CD4-positive, alpha-beta T cell treated with Interleukin-1 beta for 1 hour (primary cell): ENCODE measurements at places on chromosomes 3 and 15.

GRCh38 chr3:157175691-157176507 is 16.0 kb upstream of the CCNL1 start:
- no peak for DNase-seq

DNA sequence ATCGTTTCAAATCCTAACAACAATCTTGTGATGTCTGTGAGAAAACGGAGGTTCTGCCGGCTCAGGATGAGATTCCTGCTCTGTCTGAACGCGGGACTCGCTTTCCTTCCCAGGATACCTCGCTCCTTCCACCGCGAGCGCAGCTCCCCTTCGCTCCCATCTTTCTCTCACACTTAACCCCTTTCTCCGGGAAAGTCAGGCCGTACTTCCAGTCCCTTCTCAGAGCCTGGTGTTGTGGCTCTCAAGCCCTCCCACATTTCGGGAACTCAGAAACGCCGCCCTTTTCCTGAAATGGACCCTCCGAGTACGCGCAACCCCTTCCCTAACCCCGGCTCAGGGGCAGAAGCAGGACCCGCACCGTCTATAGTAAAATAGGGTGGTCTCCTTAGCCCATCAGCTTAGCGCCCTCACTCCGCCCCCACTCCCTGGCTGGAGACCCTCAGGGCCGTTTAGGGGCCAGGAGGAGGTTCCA is 378 bp upstream of the FEM1B start:
- no peak for DNase-seq

DNA sequence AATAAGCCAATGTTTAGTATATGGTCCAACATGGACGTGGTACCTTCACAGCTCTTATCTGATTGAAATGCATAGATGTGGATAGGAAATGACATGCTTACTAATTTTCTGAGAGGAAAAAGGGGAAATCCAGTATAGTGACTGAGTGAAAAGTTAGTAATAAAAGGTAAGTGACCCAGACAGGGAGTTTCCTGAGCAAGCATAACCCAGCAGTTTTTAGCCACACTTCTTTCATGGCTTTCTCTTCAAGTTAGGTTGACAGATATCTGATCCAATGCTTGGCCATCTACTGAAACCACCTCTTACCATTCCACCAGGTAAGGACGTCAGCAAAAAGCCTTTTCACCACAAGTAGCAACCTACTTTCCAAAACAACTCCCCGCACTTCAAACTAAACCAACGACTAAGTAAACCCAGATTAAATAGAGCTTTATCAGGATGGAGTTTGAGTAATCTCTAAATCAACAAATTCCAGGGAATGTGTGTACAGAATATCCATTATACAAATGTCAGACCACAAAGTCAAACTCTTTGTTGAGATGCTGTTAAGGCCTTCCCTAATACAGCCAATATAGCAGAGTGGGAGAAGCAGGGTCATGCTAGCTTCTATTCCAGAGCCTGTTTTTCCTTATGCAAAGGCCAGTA is 329.7 kb downstream of the RORA start:
- DNase-seq, result peak; percentile 44

GRCh38 chr3:71348831-71349230 is 234.7 kb downstream of the FOXP1 start:
- DNase-seq, result no peak

DNA sequence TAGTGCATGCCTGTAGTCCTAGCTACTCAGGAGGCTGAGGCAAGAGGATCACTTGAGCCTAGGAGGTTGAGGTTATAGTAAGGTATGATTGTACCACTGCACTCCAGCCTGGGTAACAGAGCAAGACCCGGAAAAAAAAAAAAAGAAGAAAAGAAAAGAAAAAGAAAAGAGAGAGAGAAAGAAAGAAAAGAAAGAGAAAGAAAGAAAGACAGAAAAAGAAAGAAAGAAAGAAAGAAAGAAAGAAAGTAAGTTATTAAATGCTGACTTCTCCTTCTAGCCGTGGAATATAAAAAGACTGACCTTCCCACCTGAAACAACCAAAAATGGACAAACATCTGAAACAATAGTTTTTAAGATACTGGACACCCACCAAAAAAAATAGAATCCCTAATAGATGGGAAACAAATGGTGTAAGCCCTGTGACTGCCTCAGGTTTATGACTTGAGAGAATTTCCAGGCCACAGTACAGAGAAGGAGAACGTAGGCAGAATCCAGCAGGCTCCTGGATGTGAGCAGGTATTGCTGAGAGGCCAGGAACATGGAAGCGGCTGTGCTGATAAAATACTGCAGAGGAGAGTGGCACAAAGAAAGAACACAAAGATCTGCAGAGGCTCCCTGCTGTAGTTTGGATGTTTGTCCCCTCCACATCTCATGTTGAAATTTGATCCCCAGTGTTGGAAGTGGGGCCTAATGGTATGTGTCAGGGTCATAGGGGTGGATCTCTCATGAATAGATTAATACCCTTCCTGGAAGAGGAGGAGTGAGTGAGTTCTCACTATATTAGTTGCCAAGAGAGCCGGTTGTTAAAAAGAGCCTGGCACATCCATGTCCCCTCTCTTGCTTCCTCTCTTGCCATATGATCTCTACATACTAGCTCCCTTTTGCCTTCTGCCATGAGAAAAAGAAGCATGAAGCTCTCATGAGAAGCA is 41.8 kb upstream of the PRSS50 start:
- DNase-seq, result no peak

DNA sequence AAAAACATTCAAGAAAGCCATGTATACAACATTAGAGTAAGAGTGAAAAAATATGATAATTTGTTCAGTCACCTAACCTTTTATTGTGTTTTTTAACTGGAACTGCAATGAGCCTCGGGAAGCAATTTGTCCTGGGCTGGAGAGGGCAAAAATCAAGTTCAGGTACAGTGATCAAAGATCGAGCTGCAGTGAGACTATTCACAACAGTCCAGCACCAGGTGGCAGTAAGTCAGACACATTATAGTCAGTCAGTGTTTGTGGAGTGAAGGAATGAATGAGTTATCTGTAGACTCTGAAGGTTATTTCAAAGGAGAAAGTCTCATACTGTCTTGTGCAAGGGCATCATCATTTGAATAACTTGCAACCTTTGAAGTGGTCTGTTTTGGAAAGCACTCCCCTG is 116.6 kb downstream of the CHDH start:
- no peak for DNase-seq

DNA sequence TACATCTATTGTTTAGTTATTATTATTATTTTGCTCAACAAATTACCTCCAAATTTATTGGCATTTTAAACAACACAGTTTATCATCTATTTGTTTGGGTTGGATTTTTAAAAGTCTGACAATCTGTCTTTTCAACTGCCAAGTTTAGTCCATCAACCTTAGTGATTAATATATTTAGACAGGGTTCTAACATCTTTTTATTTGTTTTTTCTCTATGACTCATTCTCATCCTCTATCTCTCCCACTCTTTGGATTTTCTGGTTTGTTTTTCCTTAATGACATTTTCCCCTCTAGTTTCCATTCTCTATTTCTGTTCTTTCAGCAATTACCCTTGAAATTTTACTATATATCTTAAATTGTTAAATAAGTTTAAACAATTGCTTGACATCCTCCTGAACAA is 41.9 kb downstream of the EMC4 start:
- no peak for DNase-seq

DNA sequence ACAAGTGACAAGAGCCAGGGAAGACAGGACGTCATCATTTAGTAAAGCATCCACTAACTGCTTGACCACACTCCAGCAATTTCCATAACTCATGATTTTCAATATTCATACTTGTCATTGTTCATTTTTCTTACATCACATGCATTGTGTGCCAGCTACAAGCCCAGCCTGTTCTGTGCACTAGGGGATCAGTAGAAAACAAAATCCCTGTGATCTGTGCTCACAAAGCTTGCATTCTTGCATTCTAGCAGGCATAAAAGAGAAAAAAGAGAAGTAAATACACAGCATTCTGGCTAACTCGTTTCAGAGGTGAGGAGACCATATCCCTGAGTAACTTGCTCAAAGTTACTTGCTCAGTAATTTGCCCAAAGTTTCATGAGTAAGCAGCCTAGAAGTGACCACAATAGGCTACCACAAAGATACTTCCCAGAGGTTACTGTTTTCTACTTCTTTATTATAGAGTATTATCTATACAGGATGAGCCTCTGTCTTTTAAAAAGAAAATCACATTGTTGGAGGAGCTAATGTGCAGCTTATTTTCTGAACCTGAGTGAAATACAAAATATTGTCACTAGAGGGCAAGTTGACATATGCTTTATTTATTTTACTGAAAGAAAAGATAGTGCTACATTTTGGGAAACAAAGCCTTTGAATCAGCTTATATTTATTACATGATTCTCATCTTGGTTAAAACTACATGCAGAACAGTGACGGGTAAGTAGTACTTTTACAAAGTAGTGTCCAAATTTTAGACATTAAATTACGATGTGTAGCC is 701.4 kb upstream of the LMCD1 start:
- no peak for DNase-seq

GRCh38 chr3:43861635-43862034 is 170.9 kb downstream of the ABHD5 start:
- no peak for DNase-seq

DNA sequence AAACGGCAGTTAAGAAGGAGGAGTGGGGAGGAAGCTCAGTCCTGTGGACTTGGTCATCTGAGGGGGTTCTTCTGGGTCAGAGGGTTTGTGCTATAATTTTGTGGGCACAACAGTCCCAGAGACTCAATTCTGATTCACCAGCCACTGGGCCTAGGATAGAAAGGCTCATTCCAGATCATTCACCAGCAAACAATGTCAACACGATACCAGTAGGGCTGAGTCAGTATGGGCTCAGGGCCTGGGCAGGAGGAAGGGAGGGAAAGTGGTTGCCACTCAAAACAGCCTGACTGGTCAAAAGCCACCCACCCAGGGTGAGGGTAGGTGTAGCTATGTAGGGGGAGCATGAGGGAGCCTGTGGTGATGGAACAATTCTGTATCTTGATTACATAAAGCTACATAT is 86.9 kb upstream of the MEX3B start:
- no peak for DNase-seq

DNA sequence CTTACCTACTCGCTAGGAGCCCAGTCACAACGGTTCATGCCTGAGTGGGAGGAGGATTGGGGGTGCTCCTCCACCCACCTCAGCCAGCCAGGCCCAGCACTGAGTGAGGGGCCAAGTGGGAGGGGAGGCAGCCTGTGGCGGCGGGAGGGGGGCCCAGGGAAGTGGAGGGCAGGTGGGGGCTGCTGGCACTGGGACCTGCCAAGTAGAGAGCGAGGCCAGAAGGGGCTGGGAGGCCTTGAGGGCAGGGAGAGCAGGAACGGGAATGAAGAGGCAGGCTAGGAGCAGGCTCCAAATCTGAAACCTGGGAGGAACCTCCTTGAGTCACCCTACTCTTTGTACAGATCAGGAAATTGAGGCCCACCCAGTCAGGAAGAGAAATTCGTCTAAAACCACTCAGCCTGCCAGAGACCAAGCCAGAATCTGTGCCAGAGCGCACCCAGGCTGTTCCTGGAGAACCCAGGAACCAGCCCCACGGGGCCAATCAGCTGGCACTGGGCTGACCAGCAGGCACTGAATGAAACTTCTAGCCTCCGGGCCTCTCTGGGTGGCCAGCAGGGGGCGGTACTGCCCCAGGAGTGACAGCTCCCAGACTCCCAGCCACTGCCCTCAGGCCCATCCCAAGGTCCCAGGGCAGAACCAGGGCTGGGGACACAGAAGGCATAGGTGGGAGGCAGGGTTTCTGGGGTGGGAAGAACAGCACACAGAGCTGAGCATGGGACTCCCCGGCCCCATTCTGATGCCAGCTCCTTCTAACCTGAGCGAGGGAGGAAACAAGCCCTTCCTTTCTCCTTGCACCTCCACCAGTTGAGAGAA is 14.8 kb upstream of the CYP11A1 start:
- peak; percentile 79 for DNase-seq

DNA sequence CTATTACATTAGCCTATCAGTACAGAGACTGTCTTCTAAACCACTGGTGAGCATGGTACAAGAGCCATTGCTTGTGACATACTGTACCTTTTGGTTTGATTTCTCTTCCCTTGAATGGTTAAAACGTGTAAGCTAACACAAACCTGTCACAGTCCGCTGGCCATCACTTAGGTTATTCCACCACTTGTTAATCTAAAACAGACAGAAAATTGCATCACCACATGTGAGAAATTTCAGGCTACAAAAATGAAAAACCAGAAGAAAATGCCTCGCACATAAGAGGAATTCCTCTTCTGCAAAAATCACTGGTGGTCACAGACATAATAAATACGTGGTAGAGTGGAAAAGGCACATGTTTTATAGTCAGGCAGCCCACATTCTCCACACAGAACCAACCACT is 22.1 kb downstream of the PARL start:
- no peak for DNase-seq

- DNase-seq, result no peak
Measured at GRCh38 chr3:55085231-55085630, 157.4 kb upstream of the LRTM1 start.

- DNase-seq, result no peak
Measured at GRCh38 chr3:9875448-9875847, 4.6 kb downstream of the CIDEC start.

DNA sequence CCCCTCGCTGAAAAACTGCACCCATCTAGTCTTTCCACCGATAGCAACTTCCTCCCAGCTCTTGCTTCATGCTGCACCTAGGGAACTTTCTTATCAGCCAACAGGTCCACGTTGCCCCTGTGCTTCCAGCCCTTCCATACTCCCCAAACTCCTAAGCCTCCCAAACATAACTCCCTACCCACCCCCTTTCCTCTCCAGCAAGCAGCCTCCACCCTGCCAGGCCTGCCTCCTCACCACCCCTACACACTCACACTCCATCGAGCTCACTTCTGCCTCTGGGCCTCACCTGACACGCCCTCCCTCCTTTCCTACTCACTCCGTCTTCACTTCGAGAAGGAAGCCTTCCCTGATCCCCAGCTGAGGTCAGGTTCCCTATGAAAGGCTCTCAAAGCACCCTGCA is 8.1 kb downstream of the INSYN1 start:
- no peak for DNase-seq

GRCh38 chr3:75332794-75333193 is 331.3 kb upstream of the FRG2C start:
- no peak for DNase-seq

- DNase-seq, result no peak
Measured at GRCh38 chr3:62131620-62132019, 241.7 kb downstream of the FEZF2 start.

DNA sequence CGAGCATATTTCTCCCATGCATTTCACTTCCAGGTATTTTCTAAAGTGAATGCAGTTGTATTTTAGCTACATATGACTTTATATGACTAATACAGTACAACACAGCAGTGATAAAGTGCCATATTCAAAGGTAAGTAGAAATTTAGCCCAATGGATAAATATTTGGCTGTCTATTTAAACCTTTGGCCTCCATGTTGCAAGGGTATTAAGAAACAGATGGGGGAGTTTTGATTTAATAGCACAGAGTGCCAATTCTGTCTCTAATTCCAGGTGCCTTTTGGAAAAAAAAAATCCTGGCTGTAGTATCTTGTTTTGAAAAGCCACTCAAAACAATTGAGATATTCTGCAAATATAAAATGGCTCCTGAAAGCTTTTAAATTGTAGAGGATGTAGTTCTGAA is 44.9 kb upstream of the SGO1 start:
- DNase-seq, result no peak

DNA sequence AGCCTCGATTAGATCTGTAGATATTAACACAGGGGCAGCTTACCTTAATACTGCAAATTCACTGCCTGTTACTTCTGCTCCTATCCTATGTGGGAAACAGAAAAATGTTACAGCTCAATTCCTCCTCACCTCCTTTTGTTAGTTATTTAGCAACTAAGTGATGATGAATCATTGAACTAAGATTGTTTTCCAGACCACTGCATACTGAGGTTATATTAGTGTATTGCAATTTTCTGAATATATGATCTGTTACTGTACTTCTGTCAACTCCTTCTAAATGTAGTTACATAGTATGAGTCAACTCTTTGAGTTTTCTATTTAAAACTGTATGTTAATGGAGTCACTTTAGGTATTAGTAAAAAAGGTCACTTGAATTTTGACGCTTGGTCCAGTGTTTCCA is 331.5 kb upstream of the SLCO3A1 start:
- DNase-seq, result no peak
